ENCODE measurements at places on chromosomes 12 and 14.

GRCh38 chr14:39307815-39308214 lies 74.1 kb downstream of the MIA2 start:
- no peak for DNase-seq

- no peak for DNase-seq
Measured at GRCh38 chr12:14283489-14284144, 81.9 kb upstream of the ATF7IP start.

- peak; percentile 65 for DNase-seq
Measured at GRCh38 chr12:63787306-63787705, 7.6 kb downstream of the RXYLT1 start.

GRCh38 chr14:39469094-39469710 lies 37.0 kb upstream of the FBXO33 start:
- DNase-seq: peak; percentile 14

All from fibroblast of skin of right biceps (primary cell).